Natural killer cell treated with Interleukin-12 subunit alpha and Interleukin-12 subunit beta and Interleukin-15 and Interleukin-18, amount 100 ng/mL, for 72 hours (primary cell): ENCODE measurements at places on chromosomes 7 and 10.

- no peak for DNase-seq
These were observed 201.7 kb downstream of the SKAP2 start for GRCh38 chr7:26662646-26663045.

DNA sequence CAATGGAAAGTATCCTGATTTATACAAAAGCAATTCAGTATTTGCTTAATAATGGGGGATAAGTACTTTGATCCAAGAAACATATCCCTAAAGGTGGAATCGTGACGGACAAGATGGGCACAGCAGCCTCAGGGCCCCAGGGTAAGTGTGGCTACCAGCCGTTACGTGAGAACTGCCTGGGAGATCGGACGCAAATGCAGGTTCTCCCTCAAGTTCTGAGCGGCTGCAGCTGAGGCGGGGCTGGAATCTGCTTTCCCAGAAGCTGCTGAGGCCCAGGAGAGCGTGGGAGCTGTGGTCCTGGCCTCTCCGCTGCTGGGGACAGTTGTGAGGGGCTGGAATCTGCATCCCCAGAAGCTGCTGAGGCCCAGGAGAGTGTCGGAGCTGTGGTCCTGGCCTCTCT is 13.5 kb downstream of the FOXL3 start:
- no peak for DNase-seq

- no peak for DNase-seq
These were observed 50.1 kb downstream of the SFTPD start for GRCh38 chr10:79898597-79899325.

GRCh38 chr7:101535351-101535751 is 93.7 kb downstream of the MYL10 start:
- DNase-seq = no peak

DNA sequence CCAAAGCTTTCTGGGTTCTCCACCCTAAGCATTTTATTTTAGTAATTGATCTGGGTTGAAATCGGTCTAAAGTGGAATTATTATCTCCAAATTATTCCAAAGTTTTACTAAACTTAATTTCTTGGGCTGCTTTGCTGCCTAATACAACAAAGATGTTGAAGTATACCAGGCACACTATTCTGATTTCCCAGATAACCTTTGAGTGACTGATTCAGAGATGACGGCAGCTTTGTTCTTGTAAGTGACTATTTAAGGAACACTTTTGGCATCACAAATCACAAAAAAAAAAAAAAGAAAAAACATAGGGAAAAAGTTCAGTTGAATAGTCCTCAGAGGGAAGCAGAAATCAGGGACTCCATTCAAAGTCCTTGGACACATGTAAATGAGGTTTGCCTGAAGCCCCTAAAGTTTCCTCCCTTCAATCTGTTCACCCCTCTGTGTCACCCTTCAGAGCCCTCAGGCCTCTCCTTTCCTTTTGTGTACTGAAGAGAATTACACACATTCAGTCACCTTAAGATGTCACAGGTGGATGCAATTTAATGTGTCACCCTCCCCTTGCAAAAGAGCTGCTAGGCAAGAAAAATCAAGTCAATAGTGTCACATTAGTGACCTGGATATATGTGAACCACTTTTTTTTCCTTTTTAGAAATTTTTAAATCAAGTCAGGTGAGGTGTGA is 81.5 kb downstream of the RTKN2 start:
- DNase-seq = no peak

DNA sequence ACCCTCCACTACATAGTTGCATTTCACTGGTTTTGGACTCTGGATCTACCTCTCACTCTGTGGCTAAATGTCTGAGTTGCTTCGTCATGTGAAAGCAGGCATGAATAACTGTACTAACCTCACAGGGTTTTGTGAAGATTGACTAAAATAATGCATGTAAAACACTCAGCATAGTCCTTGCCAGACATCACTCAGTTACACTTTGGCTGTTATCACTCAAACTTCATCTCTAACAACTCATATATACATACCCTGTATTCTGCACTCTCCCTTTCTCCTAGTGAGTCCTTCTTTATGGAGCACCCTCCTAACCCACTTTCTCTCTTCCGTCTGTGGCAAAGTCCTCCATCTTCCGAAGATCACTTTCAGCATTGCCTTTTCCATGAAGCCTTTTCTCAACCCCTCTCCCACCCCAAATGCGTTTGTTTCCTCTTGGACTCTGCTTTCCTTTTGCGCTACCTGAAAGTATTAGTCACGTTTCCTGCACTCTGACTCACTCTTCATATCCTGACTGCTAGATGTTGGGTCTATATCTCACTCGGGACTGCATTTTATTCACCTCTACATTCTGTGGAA is 72.6 kb downstream of the OSBPL3 start:
- DNase-seq = no peak

DNA sequence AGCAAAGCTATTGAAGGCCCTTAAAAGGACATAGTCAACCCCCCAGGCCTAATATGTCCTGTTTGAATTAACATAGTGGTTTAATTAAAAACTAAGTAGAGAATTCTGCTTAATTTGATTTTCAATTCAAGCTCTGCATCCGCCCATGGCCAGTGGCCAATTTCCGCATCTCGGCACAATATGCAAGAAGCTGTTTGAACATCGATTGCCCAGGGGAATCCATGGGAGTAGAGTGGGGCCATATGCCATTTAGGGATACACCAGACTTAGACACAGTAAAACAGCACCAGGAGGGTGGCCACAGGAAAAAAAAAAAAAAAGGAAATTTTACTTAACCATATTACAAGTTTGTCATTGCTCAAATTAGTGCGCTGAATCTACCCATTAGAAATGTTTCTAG is 100.4 kb downstream of the LMBR1 start:
- DNase-seq = no peak

- no peak for DNase-seq
These were observed 102.5 kb upstream of the CELF2 start for GRCh38 chr10:10915215-10915614.

GRCh38 chr7:100629117-100629716 is 12.1 kb downstream of the TFR2 start:
- DNase-seq = no peak

DNA sequence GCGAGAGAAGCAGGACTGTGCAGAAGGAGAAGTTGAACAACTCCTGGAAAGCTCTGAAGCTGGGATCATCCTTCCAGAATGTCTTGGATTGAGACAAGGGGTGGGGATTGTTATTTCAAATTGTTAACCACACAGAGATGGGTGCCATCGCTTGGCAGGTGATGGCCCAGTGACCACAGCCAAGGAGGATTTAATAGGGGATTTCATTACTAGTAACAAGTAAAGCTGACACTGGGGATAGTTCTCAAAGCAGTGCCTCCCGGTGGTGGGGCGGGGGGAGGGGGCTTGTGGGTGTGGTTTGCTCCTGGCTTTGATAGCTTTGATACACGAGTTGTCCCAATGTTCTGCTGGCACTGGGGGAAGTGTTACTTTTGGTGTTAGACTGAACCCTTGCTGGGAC is 59.2 kb downstream of the ZNF503 start:
- no peak for DNase-seq

DNA sequence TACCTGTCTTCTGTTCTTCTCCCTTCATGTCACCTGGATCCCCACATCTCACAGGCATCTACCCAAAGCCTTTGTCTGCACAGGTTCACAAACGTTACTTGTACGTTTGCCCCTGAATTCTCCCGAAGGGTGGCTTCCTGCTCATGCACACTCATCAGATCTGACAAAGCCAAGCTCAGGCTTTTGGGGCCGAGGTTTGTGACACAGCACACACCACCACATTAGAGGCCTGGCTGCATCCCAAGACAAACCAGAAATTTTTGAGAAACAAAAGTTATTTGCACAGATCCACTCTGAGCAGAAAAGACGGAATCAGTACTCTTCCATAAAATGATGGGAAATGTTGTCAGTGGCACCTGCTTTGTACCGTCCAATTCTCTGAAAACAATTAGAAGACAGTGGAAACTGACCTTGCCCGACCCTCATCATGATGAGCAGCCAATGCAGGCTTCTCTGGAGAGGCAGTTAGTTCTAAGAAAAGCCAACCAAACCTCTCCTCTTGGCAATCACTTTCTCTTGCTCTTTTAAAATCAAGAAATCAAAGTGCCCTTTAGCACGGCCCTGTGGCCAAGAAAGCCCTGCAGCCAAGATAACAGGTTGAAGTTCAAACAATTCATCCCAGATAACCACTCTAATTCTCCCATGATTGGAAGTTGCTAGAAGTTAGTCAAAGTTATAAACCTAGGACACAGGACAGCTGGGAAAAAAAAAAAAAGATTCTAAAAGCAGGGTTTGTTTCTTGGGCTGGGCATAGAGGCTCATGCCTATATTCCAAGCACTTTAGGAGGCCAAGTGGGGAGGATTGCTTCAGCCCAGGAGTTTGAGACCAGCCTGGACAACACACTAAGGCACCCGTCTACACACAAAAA is 13.6 kb upstream of the SVIL start:
- no peak for DNase-seq

DNA sequence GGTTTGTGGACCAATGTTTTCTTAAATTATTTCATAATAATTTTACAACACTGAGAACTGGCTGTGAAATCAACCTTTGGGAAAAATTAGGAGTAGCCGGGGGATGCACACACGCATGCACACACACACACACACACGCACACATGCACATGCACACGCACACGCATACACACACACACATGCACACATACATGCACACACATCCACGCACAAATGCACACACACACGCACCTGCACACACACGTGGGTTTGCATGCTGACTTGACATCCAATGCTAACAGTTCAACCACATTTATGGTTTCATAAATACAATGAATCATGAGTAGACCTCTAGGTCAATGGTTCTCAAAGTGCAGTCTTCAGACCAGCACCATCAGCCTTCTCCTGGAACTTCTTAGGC is 354.1 kb downstream of the DPP6 start:
- DNase-seq = no peak

DNA sequence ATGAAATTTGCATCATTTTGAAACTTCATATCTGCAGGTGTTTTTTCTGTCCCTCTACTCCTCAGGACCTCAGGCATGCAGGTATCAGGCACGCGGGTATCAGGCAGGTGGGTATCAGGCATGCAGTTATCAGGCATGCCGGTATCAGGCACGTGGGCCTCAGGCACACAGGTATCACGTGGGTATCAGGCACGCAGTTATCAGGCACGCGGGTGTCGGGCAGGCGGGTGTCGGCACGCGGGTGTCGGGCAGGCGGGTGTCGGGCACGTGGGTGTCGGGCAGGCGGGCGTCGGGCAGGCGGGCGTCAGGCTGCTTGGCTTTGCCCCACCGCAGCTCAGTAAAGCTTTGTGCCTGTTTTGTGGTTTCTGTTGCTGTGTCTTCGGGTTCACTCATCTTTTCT is 8.7 kb downstream of the SPRN start:
- DNase-seq = no peak

GRCh38 chr7:130430115-130430514 is 10.7 kb downstream of the CEP41 start:
- DNase-seq = no peak

GRCh38 chr7:31263338-31263737 is 77.2 kb downstream of the NEUROD6 start:
- DNase-seq = no peak

- DNase-seq = no peak
These were observed 110.2 kb downstream of the ELAPOR2 start for GRCh38 chr7:86949052-86949778.

DNA sequence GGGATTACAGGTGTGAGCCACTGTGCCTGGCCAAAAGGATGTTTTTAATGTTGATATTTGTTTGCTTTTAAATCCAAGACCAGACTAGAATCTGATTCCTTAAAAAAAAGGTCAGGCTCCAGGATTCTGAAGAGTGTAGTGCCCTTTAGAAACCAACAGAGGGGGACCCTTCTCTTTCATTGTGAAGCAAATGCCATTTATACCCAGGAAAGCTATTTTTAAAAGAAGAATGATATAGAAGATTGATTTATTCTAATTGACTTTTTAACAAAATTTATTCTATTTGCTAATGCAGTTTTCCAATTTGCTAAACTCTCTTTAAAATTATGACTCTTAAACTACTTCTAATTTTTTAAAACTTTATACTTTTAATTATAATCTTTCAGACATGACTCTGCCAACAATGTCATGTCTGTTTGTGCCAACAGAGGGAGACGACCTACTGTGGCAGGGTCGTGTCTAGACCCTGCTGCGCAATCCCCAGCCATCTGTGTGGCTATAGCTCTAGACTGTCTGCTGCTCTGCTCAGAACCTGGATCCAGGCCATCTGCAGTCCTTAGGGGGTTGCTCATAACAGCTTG is 201.0 kb upstream of the IMMP2L start:
- no peak for DNase-seq

- no peak for DNase-seq
These were observed 15.6 kb upstream of the TEX36 start for GRCh38 chr10:125698481-125698998.

GRCh38 chr7:78420001-78420400 is 621.4 kb downstream of the PHTF2 start:
- no peak for DNase-seq
